ENCODE measurements at places on chromosomes 5 and 9. TPM values are rescaled to one million over a fixed set of nuclear protein-coding genes. Genes with fewer than 3 reads are reported as not detected.

DNA sequence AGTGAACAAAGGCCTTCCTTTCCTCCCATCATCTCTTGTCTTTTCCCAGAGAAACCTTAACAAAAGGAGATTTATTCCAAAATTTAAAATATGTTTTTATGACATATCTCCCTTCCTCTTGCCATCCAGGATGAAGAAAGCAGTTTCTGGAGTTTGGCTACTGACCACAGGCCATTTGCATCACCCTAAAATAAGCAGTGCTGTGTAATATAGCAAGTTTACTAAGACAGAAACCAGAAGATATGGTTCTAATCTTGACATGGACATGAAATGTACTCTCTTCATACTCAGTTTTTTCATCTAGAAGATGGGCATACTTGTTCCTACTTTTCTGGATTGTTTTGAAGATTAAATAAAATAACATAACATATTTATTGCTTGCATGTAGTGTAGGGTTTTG lies 50.2 kb upstream of the ZFAND5 start:
- no peak for DNase-seq

DNA sequence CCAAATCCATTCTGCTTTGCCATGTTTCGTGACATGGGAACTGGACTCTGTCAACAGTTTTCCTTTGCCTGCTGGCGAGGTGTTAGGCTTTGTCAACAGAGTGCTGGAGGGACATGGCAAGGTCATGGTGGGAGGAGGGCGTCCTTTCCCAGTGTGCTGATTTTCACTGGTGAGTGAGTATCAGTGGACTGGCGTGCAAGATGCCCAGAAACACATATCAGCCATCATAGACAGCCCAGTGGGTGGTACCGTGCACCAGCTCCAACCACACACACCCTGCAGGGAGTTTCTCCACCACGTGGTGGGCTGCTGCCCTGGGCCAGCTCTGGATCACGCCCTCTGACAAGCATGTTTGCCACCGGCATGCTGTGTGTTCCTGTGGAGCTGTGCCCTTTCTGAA lies 50.0 kb upstream of the ABL1 start:
- DNase-seq, result no peak

GRCh38 chr5:65157906-65158603 lies 323.7 kb downstream of the ADAMTS6 start:
- no peak for DNase-seq

- no peak for DNase-seq
Observed at GRCh38 chr9:72217306-72217842, 68.1 kb downstream of the GDA start.

DNA sequence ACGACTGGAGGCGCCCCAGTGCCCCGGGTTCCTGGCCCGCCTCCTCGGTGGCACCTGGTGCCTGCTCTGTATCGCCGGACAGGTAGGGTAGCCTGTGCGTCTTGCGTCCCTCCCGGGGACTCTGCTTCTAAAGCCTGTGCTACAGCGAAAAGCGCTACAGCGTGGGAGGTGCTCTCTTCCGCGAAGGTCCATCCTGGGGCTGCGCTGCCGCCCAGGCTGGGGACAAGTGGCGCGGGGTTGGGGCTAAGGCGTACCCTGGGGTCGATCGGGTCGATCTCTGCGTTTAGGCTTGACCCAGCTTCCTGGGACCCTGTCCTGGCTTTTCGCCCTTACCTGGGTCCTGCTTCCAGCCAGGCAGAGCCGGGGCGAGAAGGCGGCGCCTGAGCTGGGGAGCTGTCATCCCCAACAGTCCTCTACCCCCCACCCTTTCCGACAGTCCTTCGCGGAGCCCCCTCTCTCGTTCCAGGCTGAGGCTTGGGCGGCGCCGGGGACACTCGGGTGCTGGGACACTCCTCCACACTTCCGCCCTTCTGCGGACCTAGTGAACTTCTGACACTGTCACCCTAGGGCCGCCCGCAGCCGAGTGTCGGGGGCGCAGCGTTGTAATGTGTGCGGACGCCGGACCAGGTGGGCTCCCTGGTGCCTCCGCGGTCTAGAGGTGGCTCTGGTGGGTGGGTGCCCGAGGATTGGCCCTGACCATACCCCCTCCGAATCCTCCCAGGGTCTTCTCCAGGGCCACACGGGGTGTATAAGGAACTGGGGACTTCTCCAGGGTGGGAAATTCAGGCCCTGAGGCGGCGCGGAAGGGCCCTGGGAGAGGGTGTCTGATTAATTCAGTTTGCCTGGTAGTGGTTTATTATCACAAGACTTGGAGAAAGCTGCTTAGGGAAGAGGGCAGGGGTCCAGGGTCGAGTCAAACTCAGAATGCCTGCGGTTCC lies 328.2 kb downstream of the SH3GL2 start:
- no peak for DNase-seq

- no peak for DNase-seq
Observed at GRCh38 chr5:134964359-134965270, 3.1 kb upstream of the CATSPER3 start.

DNA sequence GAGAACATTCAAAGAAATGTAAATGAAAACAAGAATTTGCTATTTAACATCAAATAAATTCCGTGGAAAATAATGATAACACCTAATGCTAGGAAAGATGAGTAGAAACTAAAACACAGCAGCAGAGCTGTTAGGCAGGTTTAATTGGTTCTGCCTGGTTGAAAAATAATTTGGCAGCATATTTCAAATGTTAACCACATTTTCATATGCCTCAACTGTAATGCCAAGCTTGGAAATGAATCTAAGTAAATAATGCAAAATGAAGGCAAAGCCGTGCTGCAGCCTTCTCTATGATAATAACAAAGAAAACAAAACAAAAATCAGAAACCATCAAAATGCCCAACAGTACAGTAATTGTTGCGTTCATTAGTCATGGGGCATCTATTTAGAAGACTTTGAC lies 79.9 kb upstream of the MSX2 start:
- no peak for DNase-seq

DNA sequence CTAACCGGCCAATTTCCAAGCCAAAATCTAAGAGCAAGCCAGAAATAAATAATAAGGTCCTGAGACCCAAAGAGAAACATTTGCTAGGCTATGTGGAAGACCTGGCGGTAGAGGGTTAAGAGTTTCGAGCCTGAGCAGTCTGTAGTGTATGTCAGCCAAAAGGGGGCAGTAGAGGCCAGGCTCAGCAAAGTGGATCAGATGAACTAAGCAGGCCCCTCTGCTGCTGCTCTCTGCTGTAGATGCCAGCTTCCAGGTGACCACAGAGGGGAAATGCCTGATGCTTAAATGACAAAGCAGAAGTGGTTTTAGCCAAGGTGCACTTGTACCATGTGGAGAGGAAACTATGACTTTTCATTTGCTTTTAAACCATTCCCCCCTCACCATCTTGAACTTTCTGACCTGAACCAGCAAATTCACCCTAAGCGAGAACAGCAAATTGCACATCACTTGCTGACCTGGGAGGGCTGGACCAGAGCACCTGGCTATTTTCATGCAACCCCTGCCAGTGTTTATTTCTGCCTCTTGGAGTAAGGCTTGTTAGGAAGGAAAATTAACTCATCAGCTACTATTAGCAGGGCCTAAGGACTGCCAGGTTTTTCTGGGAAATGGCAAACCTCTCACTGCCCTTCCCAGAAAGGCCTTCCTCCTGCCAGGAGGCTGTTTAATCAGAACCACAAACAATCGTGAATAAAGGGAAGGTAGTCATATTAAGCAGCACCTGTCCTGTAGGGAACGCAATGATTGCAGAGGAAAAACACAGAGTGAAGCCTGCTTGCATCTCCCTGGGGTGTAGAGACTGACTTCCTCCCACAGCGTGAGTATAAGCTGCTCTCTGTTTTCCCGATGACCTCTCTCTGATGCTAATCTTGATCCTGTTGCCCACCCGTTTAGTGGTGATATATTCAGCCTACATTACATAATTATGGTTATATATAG lies 818.2 kb downstream of the TLR4 start:
- no peak for DNase-seq

DNA sequence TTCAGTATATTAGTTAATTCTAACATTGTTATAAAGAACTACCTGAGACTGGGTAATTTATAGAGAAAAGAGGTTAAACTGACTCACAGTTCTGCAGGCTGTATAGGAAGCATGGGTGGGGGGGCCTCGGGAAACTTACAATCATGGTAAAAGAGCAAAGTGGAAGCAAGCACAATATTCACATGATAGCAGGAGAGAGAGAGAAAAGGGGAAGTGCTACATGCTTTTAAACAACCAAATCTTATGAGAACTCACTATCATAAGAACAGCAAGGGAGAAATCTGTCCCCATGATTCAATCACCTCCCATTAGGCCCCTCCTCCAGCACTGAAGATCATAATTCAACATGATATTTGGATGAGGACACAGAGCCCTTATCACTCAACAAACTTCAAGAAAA lies 324.9 kb downstream of the ZNF608 start:
- DNase-seq, result no peak

- DNase-seq, result peak; percentile 73
Observed at GRCh38 chr9:36873247-36873875, 160.7 kb downstream of the PAX5 start.

Gene PCDHGA11
- total RNA-seq, result 4.2 TPM

Gene SLC25A46
- total RNA-seq, result 46.1 TPM

Gene MAP1B
- total RNA-seq, result 81.3 TPM
